ENCODE measurements at places on chromosomes 4 and X.
A peak's percentile ranks its signal among the peaks of the same experiment; 100 is the strongest.

- no peak for DNase-seq
Measured at GRCh38 chr4:133129237-133129636, 19.9 kb upstream of the PCDH10 start.

GRCh38 chr4:107009196-107009968, 26.7 kb downstream of the DKK2 start:
- DNase-seq: no peak

DNA sequence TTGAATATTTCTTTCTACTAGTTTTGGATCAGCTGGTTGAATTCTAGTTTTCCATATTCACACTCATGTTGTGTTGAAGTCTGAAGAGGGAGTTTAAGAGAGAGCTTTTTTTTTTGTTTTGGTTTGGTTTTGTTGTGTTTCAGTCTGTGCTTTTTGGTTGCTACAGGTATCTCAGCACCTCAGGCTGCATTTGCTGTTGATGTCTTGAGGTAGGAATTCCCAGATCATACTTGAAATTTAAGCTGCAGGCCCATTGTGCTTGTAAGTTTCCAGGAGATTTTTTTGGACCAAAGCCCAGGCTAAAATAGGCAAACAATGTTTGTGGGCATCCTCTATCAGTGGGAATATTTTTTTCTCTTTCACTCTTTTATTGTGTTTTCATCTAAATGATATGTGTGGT, 190.2 kb upstream of the AGA start:
- no peak for DNase-seq

- no peak for DNase-seq
Measured at GRCh38 chr4:179399054-179399782, 1957.0 kb upstream of the AGA start.

- no peak for DNase-seq
Measured at GRCh38 chr4:29459926-29460325, 1260.2 kb upstream of the PCDH7 start.

- no peak for DNase-seq
Measured at GRCh38 chr4:168451744-168452390, 28.4 kb downstream of the DDX60L start.

DNA sequence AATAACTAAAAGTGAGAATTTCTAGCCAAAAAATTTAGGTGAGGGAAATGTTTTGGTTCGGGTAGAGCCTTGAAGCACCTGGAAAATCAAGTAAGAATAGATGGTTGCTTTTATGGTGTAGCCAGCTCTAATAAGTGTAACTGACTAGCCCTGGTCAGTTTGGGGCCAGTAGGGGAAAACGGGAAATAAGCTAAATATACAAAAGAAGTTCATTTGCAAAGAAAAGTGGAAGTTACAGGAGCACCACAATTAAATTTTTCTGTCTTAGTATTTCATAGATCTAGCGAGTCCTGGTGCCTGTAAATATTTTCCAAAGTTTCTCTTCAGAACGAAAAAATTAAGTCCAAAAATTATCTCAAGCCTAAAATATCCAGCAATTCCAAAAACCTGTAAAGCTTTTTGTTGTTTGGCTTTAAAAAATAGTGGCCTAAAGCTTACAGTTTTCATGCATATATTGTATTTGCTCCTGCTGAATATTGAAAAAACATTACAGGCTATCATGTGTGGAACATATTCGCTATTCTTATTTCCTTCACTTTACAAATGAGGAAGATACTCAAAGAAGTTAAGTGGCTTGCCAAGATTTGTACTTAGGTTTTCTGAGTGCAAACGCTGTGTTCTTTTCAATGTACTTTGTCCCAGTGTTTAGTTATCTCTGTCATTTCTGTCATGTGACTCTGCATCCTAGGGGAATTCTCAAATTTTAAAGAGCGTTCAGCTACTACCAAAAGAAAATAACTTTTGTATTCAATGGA, 7.3 kb upstream of the PTPN13 start:
- no peak for DNase-seq

DNA sequence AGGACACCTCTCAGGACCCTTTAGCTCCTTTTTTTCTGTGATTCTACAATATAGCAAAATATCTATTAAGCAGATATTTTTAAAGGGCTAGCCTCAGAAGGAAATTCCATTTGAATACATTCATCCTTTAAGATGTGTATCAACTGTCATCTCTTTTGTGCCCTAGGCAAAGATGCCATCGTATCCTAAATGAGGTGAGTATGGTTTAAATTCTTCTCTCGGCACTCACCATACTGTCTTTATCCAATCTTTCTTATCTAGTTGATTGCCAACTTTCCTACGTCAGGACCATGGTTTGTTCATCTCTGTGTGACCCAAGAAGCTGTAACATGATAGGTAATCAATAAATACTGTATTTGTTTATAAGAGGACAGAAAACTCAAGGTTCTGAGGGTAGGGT, 176.0 kb downstream of the LDB2 start:
- no peak for DNase-seq

DNA sequence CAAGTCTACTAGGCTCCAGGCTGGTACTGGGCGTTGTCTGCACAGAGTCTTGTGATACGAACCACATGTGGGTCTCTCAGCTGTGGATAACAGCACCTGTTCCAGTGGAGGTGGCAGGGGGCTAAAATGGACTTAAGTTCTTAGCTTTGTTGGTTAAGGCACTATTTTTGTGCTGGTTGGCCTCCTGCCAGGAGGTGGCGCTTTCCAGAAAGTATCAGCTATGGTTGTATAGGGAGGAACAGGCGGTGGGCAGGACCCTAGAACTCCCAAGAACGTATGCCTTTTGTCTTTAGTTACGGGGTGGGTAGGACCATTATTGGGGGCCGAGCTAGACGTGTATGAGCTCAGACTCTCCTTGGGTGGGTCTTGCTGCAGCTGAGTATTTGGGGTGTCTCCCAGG, 1138.4 kb downstream of the PCDH19 start:
- DNase-seq: no peak

DNA sequence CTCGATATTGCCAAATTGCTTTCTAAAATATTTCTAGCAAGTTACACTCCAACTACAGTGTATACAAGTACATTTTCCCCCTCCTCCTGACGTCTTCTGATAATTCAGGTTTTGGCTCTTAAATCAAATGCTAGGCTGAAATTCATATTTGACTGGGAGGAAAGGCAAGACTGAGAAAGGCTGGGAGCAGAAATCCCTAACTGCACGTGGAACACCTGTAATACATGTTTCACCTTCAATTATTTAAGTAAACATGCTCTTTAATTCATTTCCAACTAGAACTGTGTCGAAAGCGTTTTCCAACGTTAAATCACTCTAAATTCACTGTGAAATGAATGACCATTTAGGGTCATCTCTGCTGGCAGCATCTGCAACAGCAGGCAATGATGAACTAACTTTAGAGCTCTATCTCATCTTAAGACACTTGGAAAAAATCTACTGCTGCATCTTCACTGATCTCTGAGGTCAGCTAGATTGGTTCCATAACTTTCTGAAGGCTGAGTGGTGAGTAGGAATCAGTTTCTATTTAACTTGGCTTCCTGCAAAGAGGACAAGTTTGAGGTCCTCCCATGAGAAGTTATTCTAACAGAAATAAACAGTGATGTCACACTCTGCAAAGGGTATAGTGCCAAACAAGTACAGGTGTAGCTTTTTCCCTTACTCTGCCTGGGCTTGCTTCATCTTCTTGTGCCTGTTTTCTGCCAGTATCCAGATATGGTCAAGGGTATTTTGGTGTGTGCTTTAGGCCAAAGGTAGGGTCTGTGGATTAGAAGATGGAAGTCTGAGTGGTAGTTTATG, 144.3 kb upstream of the PAK3 start:
- DNase-seq: no peak

GRCh38 chr4:93764639-93765246, 63.8 kb upstream of the ATOH1 start:
- peak; percentile 11 for DNase-seq

DNA sequence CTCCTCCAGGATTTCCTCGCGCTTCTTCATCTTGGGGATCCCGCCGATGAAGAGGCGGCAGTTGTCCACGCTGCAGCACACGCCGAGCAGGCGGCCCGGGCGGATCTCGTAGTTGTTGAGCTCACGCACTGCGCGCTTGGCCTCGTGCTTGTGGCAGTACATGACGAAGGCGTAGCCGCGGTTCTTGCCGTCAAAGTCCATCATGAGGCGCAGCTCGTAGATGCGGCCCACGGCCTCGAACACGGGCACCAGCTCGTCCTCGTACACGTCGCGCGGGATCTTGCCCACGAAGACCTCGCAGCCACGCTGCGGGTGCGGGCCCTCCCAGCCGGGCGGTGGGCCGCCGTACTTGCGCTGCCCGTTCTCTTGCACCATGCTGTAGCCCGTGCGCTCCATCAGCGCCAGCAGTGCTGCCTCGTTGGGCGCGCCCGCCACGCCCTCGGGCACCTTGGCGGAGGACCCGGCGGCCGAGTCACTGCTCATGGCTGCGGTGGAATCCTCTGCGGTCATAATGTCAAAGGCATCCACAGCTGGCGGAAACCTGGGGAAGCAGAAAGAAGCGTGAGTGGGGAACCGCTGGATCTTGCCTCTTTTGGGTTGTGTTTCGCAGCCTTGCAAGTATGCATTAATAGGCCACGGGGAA, 103.4 kb downstream of the CHRNA9 start:
- no peak for DNase-seq

DNA sequence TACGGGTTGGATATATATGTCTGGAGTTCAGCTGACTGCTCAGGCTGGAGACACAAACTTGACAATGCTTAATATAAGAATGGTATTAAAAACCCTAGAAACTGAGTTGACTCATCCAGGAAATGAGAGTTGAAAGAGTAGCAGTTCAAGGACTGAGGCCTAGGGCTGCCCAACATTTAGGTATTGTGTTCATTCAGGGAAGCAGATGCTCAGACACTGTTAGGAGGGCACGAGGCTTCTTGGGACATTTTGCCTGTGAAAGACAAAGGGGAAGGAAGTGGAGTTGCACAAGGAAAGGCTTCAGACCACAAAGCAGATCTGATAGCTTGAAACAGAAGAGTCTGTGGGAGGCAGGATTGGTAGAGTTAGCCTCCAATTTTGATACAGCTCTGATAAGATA, 52.0 kb upstream of the HS3ST1 start:
- DNase-seq: peak; percentile 27

GRCh38 chr4:95499291-95499696, 49.5 kb downstream of the UNC5C start:
- DNase-seq: no peak

DNA sequence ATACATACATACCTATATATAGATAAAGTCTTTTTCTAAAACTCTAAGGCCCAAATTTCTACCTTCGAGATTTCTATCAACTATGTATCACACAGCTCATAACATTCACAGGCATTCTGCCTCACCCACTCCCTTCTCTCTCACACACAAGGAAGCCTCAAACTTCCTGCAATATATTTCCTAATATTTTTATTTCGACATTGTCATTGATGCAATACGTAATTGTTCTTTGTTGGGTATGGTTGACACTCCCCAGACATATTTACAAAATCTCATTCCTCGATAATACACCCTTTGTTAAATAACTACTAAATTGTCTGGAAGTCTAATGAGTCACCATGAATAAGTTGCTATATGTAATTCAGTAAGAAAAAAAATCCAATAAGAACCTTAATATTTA, 143.5 kb downstream of the HNRNPD start:
- no peak for DNase-seq

GRCh38 chr4:133581996-133582619, 433.0 kb downstream of the PCDH10 start:
- no peak for DNase-seq

DNA sequence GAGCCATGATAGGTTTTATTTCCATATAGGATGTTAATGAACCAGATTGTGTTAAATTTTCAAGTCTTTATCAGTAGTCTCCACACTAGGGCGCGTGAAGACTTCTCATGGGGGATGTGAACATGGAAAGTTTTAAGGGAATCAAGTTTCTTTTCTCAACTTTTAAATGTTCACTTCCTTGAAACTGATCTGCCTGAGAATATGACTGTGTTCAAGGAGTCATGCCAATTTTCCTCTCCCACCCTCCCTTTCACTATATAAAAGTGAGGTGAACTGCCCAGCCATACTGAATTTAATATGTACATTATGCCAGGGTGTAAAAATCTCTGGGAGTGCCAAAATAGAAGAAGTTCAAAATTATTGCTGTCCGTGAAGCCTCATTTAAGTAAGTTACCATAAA, 30.4 kb upstream of the HPGDS start:
- no peak for DNase-seq

DNA sequence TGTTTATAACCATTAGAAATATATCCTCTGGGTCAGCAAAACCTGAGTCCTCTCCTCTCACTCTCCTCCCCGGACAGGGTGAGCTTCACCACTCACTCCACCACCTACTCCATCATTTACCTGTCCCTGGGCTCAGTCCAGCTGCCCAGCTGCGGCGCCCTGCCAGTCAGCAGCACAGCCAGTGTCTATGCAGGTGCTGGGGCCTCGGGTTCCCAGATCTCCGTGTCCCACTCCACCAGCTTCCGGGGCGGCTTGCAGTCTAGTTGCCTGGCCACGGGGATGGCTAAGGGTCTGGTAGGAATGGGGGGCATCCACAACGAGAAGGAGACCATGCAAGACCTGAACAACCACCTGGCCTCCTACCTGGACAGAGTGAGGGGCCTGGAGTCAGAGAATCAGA, 662.2 kb upstream of the ACTRT1 start:
- no peak for DNase-seq

DNA sequence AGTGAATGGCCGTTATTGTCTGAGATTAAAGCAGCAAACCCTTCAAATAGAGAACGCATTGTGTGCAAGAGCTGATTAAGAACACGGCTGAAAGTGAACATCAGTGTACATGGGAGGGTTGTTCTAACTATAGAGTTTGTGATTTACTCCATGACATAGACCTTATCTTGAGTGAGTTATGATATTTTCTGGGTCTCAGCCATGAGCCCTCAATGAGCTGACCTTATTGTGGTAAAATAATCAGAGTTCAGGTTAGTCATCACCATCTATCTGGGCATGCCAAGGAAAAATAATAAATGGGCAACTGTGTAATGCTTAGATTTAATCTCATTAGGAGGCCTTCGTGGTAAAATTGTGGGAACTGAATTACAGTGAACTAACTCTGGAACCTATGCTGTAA, 33.2 kb upstream of the CLDN24 start:
- DNase-seq: no peak

- DNase-seq: no peak
Measured at GRCh38 chr4:11160288-11160687, 268.4 kb downstream of the HS3ST1 start.

GRCh38 chr4:23333946-23334878, 555.6 kb downstream of the PPARGC1A start:
- DNase-seq: peak; percentile 49

DNA sequence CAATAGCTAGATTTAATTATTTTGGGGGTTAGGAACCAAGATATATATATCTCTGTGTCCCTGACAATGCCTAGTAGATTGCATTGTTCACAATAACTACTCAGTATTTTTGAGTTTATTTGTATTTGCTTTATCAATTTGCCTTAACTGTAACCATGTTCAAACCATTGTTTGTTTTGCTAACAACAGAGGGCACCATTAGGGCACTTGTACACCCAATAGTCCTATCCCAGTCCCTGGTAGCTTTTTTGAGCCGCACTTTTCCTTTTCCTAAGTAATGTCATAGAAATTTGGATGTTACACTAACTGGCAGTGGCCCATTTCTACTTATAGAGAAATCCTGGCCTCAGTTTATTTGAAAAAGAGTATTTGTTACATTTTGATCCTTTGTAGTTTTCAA, 575 bp upstream of the KLHL5 start:
- DNase-seq: no peak

Measured in activated CD4-positive, alpha-beta T cell treated with anti-CD3 and anti-CD28 coated beads for 36 hours (primary cell).